Thyroid gland (tissue), 4 donors: ENCODE measurements at places on chromosomes 7 and 10. TPM values are rescaled to one million over a fixed set of nuclear protein-coding genes. Genes with fewer than 3 reads are reported as not detected.

The KAZALD1 gene
- 3.1 TPM for total RNA-seq

The KIF11 gene
- total RNA-seq: 1.5 TPM

GRCh38 chr7:129191272-129191671 lies 2.8 kb downstream of the SMO start:
- no peak overlapping the region for H3K27ac ChIP-seq
- no peaks in the 10 kb centered on the region for H3K27me3 ChIP-seq
- H3K4me1 ChIP-seq: no peaks in the 10 kb centered on the region
- H3K36me3 ChIP-seq: no peaks in the 10 kb centered on the region

GRCh38 chr7:114931656-114932011 lies 9.7 kb downstream of the MDFIC start:
- H3K27me3 ChIP-seq: no peaks in the 10 kb centered on the region
- H3K4me1 ChIP-seq: peaks cover 53% of the 10 kb centered on the region
- H3K4me3 ChIP-seq: no peak overlapping the region
- H3K36me3 ChIP-seq: no peaks in the 10 kb centered on the region
- DNase-seq: no peak
- peak overlapping the region; percentile 32 for H3K27ac ChIP-seq

The SH3PXD2A gene
- 9.6 TPM for total RNA-seq

DNA sequence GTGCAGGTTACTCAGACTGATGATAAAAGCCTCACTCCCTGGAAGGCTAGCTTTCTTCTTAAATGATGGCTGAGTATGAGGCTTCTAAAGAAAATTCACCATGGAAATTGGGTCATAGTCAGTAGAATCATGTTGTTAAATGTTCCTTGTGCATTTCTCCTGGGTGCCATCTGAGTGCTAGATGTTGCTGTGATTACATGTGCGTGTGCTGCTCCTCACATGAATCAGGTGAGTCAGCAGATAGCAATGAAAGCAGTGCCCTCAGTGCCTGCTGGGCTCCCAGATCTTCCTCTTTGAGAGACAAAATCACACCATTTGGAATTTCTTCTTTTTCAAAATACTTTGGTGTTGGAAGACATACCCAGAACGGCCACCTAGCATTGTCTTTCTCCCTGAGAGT lies 331.7 kb downstream of the XPNPEP1 start:
- no peak overlapping the region for H3K27ac ChIP-seq
- DNase-seq: no peak
- no peaks in the 10 kb centered on the region for H3K4me1 ChIP-seq
- H3K27me3 ChIP-seq: no peaks in the 10 kb centered on the region
- H3K36me3 ChIP-seq: no peaks in the 10 kb centered on the region
- no peak overlapping the region for H3K4me3 ChIP-seq

GRCh38 chr7:31107106-31108090 lies 55.3 kb downstream of the ADCYAP1R1 start:
- H3K27me3 ChIP-seq: no peaks in the 10 kb centered on the region
- no peaks in the 10 kb centered on the region for H3K36me3 ChIP-seq
- no peak overlapping the region for H3K4me3 ChIP-seq
- H3K27ac ChIP-seq: no peak overlapping the region
- H3K4me1 ChIP-seq: no peaks in the 10 kb centered on the region
- no peak for DNase-seq

DNA sequence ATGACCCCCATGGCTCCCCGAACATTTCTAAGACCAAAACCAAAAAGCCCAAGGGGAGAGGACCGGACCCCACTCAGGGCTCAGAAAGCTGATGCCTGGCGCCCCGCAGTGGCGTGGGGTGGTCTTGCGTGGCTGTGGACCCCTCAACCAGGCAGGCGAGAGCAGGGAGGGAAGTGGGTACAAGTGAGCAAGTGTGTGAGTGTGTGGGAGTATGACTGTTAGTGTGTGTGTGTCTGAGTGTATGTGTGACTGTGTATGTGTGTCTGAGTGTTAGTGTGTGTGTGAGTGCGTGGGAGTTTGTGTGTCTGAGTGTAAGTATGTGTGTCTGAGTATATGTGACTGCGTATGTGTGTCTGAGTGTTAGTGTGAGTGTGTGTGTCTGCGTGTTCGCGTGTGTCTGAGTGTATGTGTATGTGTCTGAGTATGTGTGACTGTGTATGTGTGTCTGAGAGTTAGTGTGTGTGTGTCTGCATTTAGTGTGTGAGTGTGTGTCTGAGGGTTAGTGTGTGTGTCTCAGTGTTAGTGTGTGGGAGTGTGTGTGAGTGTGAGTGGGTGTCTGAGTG lies 34.0 kb upstream of the INSIG1 start:
- H3K27ac ChIP-seq: no peak overlapping the region
- no peaks in the 10 kb centered on the region for H3K36me3 ChIP-seq
- DNase-seq: no peak
- H3K4me3 ChIP-seq: no peak overlapping the region

DNA sequence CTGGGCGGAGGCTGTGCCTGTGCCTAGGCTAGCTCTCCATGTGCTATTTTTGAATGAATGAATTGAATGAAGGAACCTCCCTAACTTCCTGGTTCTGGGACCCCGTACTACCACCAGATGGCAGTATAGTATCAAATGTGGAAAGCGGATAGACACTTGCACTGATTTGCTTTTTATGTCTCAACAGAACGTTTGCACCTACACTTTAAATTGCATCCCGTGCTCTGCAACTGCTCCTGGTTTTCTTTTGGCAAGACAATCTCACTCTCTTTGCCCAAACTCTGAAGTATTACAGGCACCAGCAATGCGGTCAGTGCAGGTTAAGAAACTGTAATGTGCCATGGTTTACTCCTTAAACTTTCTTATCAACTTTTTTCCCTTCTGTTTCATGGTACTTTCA lies 6.5 kb downstream of the FZD8 start:
- H3K4me1 ChIP-seq: peaks cover 20% of the 10 kb centered on the region
- no peak overlapping the region for H3K4me3 ChIP-seq
- no peak overlapping the region for H3K27ac ChIP-seq

The PAPSS2 gene
- total RNA-seq: 29.8 TPM

DNA sequence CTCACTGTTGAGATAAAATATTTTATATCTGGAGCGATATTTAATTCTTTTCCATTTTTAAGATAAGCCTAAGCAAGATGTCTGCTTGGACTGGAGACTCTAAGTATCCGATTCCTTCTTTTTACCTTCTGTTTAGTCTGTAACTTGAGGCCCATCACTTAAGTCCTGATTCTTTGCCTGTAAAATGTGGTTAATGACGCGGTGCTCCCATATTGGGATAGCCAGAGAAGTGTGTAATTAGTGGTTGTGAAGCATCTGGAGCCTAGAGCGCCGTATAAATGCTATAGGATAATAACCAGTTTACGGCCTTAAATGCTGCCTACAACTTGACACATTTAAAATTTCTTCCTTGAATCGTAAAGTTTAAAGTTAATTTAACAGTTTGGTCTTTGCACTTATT lies 132.9 kb downstream of the CHN2 start:
- no peak overlapping the region for H3K27ac ChIP-seq
- peaks cover 3% of the 10 kb centered on the region for H3K4me1 ChIP-seq
- H3K36me3 ChIP-seq: no peaks in the 10 kb centered on the region
- no peaks in the 10 kb centered on the region for H3K27me3 ChIP-seq
- DNase-seq: no peak
- H3K4me3 ChIP-seq: no peak overlapping the region

GRCh38 chr10:122296363-122297120 lies 25.4 kb downstream of the BTBD16 start:
- H3K4me1 ChIP-seq: peaks cover 5% of the 10 kb centered on the region
- no peak overlapping the region for H3K27ac ChIP-seq
- DNase-seq: no peak
- no peaks in the 10 kb centered on the region for H3K27me3 ChIP-seq

GRCh38 chr10:7471720-7472367 lies 61.0 kb upstream of the SFMBT2 start:
- no peaks in the 10 kb centered on the region for H3K36me3 ChIP-seq
- H3K4me1 ChIP-seq: peaks cover 10% of the 10 kb centered on the region
- H3K4me3 ChIP-seq: no peak overlapping the region
- no peak overlapping the region for H3K27ac ChIP-seq

The OPN4 gene
- total RNA-seq: 0.24 TPM

DNA sequence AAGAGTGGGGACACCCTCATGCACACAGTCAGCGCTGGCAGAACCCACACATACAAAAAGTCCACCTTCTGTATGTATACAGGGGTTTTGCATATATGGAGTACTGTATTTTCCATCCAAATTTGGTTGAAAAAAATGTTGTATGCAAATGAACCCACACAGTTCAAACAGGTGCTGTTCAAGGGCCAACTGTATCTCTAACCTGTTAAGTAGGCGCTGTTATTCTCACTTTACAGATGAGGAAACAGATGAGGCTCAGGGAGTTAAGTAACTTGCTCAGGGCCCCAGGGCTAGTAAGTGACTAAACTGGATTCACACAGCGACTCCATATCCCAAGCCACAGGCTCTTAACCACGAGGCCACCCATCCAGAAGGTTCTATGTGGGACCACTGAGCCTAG lies 69.9 kb downstream of the C10orf105 start:
- H3K4me3 ChIP-seq: no peak overlapping the region
- no peak for DNase-seq
- H3K27ac ChIP-seq: no peak overlapping the region
- no peaks in the 10 kb centered on the region for H3K27me3 ChIP-seq
- no peaks in the 10 kb centered on the region for H3K4me1 ChIP-seq
- no peaks in the 10 kb centered on the region for H3K36me3 ChIP-seq

GRCh38 chr10:97765201-97765600 lies 6.6 kb downstream of the SFRP5 start:
- no peak overlapping the region for H3K4me3 ChIP-seq
- H3K27ac ChIP-seq: no peak overlapping the region
- no peaks in the 10 kb centered on the region for H3K27me3 ChIP-seq

DNA sequence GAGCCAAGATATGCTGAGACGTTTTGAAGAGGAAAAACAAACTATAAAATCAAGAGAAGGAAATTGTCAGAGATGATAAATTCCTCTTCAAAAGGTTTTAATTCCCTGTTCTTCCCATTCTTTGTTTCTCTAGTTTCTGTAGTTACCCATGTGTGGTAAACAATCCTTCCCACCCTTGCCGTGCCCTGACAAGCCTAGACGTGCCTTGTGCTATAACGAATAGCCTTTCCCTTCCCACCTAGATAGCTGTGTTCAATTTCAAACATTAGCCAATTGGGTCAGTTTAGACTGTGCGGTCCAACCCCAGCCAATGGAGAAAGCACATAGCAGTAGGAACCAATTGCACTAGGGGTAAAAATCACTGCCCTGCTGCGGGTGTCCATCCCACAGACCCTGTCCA lies 138.1 kb downstream of the RALA start:
- DNase-seq: no peak
- no peak overlapping the region for H3K4me3 ChIP-seq
- H3K27ac ChIP-seq: no peak overlapping the region
- no peaks in the 10 kb centered on the region for H3K27me3 ChIP-seq
- no peaks in the 10 kb centered on the region for H3K36me3 ChIP-seq
- peaks cover 15% of the 10 kb centered on the region for H3K4me1 ChIP-seq

- H3K27ac ChIP-seq: no peak overlapping the region
- no peaks in the 10 kb centered on the region for H3K36me3 ChIP-seq
- H3K27me3 ChIP-seq: no peaks in the 10 kb centered on the region
Measured at GRCh38 chr10:131727560-131727959, 173.2 kb upstream of the PPP2R2D start.

The AMZ1 gene
- 0.29 TPM for total RNA-seq

- H3K27me3 ChIP-seq: no peaks in the 10 kb centered on the region
- no peaks in the 10 kb centered on the region for H3K36me3 ChIP-seq
- H3K4me3 ChIP-seq: no peak overlapping the region
- H3K4me1 ChIP-seq: no peaks in the 10 kb centered on the region
- DNase-seq: no peak
Measured at GRCh38 chr7:20299145-20299544, 31.6 kb upstream of the ITGB8 start.

The TRIL gene
- total RNA-seq: 3.3 TPM

- H3K27ac ChIP-seq: no peak overlapping the region
- DNase-seq: peak; percentile 62
- no peaks in the 10 kb centered on the region for H3K27me3 ChIP-seq
Measured at GRCh38 chr7:16926283-16926682, 44.5 kb upstream of the AGR3 start.

The PDK4 gene
- 453 TPM for total RNA-seq

The PON1 gene
- not detected for total RNA-seq

The OSBPL3 gene
- 22.1 TPM for total RNA-seq

The BLNK gene
- total RNA-seq: 35.5 TPM

The NUDT5 gene
- total RNA-seq: 45.7 TPM

DNA sequence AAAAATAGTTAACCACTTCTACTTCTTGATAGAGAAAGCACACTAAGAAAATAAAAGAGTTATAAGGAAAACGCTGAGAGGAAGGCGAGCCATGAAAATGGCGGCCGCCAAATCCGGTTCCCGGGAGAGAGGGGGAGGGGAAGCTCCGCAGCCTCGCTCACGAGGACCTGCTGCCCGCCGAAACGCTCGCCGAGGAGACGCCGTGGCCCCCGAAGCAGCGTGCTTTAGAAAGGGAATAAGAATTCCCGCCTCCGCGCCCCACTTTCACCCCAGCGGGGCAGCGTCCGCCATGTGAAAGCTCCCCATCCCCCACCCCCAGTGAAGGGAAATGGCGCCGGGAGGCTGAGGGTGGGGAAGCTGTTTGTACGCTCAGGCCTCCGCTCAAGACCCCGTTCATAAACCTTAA lies 505 bp downstream of the HNRNPA2B1 start:
- H3K27me3 ChIP-seq: no peaks in the 10 kb centered on the region
- peaks cover 23% of the 10 kb centered on the region for H3K36me3 ChIP-seq
- H3K4me1 ChIP-seq: peaks cover 27% of the 10 kb centered on the region
- peak; percentile 74 for DNase-seq
- peak overlapping the region; percentile 99 for H3K27ac ChIP-seq

GRCh38 chr10:36624551-36625100 lies 500.8 kb upstream of the ANKRD30A start:
- peak overlapping the region; percentile 89 for H3K27ac ChIP-seq
- H3K27me3 ChIP-seq: no peaks in the 10 kb centered on the region
- H3K4me1 ChIP-seq: peaks cover 27% of the 10 kb centered on the region
- DNase-seq: peak; percentile 82
- no peak overlapping the region for H3K4me3 ChIP-seq

DNA sequence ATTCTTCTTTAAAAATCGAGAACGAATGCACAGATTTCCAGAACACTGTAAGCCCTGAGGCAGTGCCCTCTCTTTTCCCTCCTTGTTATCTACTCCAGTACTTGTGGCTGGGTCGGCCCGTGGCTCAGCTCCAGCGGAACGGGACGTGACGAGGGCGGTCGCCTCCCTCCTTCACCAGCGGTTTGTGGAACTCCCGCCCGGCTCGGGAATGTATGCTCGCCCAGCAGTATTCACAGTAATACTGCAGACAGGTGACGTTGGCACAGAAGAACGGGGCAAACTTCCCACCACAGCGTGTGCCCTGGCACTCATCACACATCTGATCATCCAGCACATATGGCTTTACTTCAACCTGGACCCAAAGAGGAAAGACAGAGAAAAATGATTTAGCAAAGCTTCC lies 128.5 kb downstream of the BTAF1 start:
- H3K27ac ChIP-seq: no peak overlapping the region
- H3K4me3 ChIP-seq: no peak overlapping the region
- no peaks in the 10 kb centered on the region for H3K36me3 ChIP-seq
- no peaks in the 10 kb centered on the region for H3K4me1 ChIP-seq
- no peak for DNase-seq

The C7orf33 gene
- total RNA-seq: not detected

The PGAM1 gene
- total RNA-seq: 191 TPM

DNA sequence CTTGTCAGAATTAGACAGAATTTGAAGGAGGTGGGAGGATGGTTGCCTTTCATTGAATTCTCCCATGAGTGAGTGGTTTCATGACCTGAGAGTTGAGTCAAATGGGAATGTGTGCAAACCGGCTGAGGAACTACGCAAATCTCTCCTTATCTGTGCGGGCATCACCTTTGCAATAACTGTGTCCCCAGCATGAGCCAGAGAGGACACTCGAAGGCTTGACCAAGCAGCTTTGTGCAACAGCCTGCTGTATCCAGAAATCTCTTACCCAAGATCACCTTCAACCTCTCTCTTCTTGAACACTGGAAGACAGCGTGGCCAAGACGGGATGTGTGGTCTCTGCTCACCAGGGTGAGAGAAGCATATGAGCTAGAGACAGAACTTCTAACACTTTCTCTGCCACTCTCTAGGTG lies 93.8 kb upstream of the IKZF1 start:
- H3K27ac ChIP-seq: no peak overlapping the region
- DNase-seq: no peak
- no peaks in the 10 kb centered on the region for H3K36me3 ChIP-seq
